ENCODE measurements at places on chromosomes 12 and 14.
A peak's percentile ranks its signal among the peaks of the same experiment; 100 is the strongest.

GRCh38 chr14:65208548-65208947 lies 106.2 kb upstream of the MAX start:
- no peak for DNase-seq

- peak; percentile 82 for DNase-seq
Observed at GRCh38 chr12:6914246-6914946, at the start of gene ENO2. Gene ENO2, plus strand, starts transcription at chr12:6914580. Its CDS starts 1,253 bp downstream, at chr12:6915833.

DNA sequence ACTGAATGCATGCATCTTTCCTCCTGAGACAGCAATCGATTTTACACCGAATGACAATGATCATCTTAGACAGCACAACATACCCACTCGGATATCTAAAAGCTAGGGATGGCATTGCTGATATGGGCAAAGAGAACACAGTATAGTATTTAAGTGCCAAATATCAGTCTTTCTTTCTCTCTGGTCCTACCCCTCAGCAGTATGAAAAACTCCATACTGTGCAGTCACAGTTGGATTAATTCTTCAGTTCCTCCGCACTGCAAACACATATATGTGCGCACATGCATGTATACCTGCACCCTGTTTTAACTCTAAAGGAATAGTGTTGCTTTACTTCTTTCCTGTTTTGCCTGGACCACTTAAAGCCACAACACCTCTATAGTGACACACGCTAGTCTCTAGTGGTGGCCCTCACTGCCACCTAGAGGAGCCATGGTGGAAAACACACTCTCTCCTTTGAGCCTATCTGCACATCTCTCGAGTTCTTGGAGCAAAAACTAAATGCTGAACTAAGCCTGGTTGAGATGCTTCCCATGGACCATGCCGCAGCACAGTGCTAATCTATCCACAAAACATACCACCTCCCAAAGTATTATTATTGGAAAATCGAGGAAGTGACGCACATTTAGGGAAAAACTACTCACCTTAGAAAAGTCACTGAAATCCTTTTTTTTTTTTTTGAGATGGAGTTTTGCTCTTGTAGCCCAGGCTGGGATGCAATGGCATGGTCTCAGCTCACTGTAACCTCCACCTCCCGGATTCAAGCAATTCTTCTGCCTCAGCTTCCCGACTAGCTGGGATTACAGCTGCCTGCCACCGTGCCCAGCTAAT lies 11.9 kb downstream of the TMEM52B start:
- DNase-seq = peak; percentile 21

- no peak for DNase-seq
Observed at GRCh38 chr12:56220611-56221231, 1.0 kb downstream of the RNF41 start.

DNA sequence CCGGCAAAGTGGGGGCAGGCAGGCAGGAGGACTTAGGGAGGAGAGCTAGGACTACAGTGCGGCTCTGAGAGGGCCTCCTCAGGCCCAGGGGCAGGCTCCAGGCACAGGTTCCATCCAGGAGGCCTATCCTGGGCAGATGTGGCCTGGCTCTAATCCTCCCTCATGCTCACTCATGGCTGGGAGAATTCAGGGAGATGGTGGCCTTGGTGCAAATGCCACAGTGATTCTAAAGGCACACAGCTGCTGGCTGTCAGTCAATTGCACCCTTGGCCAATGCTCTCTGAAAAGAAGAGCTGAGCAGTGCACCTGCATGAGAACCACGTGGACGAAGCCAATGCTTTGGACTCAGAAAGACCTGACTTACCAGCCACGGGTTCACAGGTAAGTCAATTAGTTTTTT lies 89.6 kb downstream of the C12orf75 start:
- no peak for DNase-seq

GRCh38 chr12:54463484-54463883 lies 9.9 kb downstream of the GTSF1 start:
- DNase-seq = no peak

DNA sequence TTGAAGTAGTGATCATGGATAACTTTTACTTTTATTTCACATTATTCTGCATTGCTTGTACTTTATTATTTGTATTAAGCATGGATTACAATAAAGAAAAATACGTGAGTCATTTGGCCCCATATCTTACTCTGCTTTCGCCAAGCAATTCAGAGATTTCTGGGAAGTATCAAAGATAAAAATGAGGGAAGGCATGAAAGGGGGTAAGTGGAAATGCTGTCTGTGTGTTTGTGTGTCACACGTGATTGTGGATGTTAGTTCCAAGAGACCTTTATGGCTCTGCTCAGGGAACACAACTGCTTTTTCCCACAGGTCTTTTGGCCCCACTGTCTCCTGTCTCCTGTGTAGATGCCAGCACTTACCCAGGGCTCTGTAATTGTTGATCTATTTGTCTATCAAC lies 10.5 kb downstream of the NID2 start:
- DNase-seq = no peak

GRCh38 chr14:41957459-41957858 lies 350.8 kb downstream of the LRFN5 start:
- DNase-seq = no peak

DNA sequence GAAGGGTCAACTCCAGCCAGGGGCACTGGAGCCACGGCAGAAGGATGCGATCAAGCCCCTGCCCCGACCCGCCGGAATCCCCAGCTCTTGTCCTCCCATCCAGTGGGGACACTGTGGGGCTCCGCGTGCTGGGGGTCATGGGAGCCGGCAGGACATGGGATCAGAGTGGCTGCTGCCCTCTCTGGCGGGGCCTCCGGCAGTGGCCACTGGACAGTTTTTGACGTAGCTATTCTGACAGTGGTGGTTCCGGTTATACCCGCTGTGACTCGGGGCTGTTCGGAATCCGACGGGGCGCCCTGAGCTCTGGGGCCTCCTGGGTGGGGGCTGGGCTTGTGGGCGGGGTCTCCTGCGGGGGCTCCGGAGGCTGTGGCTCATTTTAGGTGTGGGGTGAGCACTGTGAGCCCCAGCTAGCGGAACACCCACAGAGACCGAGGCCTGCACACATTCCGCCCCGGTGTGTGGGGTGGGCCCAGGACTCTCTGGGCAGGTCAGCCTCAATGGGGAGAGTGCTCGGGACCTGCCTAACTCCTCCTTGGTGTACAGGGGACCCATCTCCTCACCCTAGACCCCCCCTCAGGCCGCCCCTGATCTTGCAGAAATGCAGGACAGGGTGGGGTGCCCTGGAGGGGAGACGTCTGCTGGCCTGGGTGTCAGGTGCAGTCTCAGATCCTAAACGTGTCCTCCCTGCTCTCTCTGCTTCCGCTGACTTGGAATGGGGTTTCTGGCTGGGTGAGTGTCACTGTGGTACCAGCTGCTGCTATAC lies 374.2 kb downstream of the TMEM121 start:
- no peak for DNase-seq

DNA sequence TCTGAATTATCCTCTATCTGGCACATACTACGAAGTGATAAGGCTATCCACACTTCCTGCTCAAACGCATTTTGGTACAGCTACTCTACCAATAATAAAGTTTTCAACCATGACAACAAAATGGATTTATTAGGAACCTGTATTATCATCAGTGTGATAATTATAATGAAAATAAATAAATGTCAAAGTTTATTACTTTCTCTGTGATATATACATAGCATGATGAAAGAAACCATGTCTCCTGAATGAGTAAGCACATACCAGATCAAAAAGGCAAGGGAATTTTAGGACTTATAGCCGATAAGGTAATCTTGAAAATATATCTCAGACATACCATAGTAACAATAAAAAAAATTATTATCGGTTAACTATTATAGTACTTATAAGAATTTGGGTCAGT lies 61.1 kb downstream of the CPNE8 start:
- DNase-seq = no peak

DNA sequence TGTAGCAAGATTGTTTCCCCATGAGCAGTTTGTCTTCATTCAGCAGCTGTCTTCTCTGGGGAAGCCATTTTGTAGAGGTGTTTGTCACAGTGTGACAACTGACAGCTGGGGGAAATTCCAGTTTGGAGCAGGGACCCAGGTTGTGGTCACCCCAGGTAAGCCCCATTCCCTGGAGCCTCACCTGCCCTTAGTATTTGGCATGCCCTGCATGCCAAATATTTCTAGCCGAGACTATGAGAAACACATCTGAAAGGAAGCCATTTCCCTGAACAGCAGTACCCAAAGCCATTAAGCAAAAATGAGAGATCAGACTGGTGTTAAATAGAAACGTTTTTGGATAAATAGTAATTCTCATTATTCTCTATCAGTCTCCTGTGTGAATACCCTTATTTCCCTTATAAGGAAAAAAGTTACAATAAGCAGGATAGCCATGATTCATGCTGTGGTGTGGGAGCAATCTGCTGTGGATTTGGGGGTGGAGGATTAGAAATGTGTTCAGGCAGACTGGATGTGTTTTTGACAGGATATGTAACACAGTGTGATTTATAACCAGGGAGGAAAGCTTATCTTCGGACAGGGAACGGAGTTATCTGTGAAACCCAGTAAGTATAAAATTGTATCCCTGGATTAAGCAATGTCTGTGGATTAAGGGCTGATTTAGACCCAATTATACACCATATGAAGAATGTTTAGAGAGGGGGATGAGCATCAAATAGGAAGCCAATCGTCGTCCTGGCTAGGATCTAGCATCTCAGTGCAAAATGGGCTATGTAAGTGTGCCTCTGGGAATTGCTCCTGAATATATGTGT lies 68.9 kb downstream of the DAD1 start:
- DNase-seq = no peak

DNA sequence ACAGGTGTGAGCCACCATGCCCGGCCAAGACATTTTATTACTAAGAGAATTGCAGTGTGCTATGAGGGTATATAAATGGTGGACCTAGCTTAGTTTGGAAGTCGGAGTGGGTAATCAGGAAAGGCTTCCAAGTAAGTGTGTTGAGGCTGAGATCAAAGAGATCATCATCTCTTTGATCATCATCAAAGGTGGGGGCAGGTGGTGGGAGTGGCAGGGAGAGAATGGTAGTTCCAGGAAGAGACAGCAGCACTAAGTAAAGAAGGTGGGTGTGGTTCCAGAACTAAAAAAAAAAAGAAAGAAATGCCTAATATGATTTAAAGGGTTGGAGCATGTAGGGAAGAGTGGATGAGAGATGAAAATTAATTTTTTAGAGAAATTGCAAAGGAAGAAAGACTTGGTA lies 14.7 kb downstream of the SLC4A8 start:
- DNase-seq = no peak

DNA sequence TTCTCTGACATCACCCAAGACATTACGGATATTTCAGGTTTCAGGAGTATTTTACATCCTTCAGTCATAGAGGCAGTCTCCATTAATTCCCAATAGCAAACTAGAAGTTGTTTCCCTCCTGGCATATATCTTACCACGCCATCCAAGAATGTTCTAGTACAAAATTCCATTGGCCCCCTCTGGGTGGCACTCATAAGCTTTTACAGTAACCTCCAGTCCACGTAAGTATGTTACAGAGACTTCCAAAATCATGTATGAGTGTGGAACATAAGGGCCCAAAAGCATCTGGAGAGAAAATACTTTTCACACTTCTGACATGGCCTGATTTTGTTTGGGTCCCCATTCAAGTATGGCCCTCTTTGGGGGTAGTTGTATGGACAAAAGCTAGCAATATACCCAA lies 58.1 kb upstream of the DHRS4 start:
- no peak for DNase-seq

- DNase-seq = no peak
Observed at GRCh38 chr12:75205558-75205957, 4.1 kb downstream of the KCNC2 start.

DNA sequence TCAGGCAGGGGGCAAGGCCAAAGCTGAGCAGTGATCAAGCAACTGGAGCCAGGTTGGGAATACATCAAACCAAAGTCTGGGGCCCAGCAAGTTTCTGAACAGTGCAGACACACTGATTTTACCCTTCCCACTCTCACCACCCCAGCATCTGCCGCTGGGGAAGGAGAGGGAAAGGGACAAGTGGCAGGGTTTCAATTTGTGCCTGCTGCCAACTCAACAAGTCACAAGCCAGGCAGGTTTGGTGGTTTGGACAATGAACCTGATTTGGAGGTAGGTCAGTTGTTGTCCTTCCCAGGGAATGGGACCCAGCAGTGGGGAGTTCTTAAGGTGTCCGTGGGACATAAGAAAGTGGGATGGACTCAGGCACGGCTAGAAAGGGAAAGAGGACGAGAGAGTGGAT lies 151.9 kb upstream of the NOS1 start:
- no peak for DNase-seq

DNA sequence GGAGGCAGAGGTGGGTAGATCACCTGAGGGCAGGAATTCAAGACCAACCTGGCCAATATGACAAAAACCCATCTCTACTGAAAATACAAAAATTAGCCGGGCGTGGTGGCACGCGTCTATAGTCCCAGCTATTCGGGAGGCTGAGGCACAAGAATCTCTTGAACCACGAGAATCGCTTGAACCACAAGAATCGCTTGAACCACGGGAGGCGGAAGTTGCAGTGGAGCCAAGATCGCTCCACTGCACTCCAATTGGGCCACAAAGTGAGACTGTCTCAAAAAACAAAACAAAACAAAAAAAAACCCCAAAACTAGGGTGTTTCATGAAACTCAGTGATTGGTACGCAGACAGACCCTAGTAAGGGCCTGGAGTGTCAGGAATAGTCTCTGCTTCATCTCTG lies 6.4 kb upstream of the ARF6 start:
- no peak for DNase-seq

DNA sequence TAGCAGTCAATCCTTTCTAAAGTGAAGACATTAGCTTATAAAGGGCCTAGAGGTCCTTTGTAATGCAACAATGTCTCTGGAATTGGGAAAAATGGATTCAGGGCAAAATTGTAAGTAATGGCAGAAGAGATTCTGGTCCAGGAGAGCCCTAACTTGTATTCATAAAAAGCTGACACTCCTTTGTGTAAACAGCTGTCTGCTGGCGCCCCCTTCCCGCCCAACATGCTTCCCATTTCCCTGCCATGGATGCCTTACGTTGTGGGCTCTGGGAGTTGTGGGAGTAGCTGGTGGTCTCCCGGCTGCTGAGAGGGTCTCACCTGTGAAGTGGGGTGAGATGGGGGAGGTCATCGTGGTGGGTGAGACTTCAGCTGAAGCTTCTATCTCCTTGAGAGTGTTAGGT lies 2.3 kb downstream of the ACRBP start:
- no peak for DNase-seq

DNA sequence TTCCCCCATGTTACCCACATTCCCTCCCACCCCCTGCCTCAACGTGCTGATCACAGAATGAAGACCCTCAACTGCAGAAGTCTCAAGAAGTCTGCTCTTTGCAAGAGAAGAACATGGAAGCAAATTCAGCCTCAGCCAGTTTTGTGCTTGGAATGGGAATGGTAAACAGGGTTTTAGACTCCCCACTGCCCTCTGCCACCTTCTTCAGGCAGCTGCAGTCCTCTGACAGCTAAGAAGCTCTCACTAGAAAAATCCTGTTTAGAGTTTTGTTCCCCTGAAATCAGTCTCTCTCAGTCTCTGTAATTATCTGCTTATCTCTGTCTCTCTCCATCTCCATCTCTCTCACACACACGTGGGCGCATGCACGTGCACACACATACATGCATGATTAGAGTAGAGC lies 85.4 kb downstream of the CRACR2A start:
- DNase-seq = no peak
